ENCODE measurements at places on chromosomes 3 and 15. TPM values are rescaled to one million over a fixed set of nuclear protein-coding genes. Genes with fewer than 3 reads are reported as not detected.

GRIP2 gene
- total RNA-seq: 0.81 TPM

ZDHHC19 gene
- not detected for total RNA-seq

PTX3 gene
- 0.32 TPM for total RNA-seq

MED12L gene
- 0.35 TPM for total RNA-seq

NEK10 gene
- 0.48 TPM for total RNA-seq

DVL3 gene
- 26.5 TPM for total RNA-seq

TMCC1 gene
- 26.5 TPM for total RNA-seq

SYNPR gene
- total RNA-seq: not detected

CILP gene
- total RNA-seq: not detected

EPHB1 gene
- total RNA-seq: 0.17 TPM

TNNC1 gene
- not detected for total RNA-seq

CELF6 gene
- 0.17 TPM for total RNA-seq

ROPN1 gene
- total RNA-seq: not detected

SLC49A4 gene
- 15.0 TPM for total RNA-seq

THRB gene
- 3.1 TPM for total RNA-seq

JMJD7 gene
- total RNA-seq: 15.5 TPM
